ENCODE measurements at places on chromosomes 16 and 17.

DNA sequence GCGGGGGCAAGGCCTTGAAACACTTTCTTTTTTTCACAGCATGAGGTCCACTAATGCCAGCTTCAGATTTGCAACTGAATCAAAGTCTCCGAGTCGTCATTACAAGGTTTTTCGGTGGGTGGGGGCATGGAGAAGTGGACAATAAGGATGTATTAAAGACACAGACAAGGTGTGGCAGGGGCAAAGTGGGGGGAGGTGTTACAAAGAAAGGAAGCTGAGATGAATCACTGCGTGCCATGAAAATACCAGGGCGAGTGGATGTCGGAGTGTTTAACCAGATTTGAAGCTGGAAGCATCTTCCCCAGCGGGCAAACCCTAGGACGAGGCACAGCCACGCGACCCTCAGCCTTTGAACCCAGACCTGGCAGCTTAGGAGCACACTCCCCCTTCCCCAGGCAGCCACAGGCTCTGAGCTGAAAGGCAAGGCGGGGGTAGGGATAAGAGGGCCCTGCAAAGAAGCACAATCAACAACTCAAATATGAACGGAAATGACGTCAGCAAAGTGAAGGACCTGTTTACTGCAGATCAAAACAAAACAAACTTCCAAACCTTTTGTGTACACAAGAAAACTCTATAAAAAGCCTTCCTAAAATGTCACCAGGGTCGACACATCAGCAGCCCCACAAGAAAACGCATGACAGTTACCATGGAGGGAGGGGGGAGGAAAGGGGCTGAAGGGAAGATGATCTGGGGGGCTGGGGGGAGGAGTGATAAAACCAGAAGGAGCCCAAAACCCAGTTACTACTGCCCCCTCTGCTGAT is 5.6 kb upstream of the ZFHX3 start:
- H3K27ac ChIP-seq = peak overlapping the region; percentile 74
- no peaks in the 10 kb centered on the region for H3K36me3 ChIP-seq
- DNase-seq = peak; percentile 52
- no peaks in the 10 kb centered on the region for H3K27me3 ChIP-seq
- H3K4me3 ChIP-seq = peak overlapping the region; percentile 4
- peaks cover 73% of the 10 kb centered on the region for H3K4me1 ChIP-seq

GRCh38 chr17:48037036-48037837 is at the start of gene COPZ2:
COPZ2 (minus strand) TSS chr17:48037797; CDS start chr17:48037777, 20 bp downstream.
- H3K4me1 ChIP-seq = peaks cover 14% of the 10 kb centered on the region
- H3K27me3 ChIP-seq = no peaks in the 10 kb centered on the region

GRCh38 chr17:40378966-40379365 is 14.4 kb upstream of the GJD3 start:
- no peak for DNase-seq
- no peaks in the 10 kb centered on the region for H3K4me1 ChIP-seq

DNA sequence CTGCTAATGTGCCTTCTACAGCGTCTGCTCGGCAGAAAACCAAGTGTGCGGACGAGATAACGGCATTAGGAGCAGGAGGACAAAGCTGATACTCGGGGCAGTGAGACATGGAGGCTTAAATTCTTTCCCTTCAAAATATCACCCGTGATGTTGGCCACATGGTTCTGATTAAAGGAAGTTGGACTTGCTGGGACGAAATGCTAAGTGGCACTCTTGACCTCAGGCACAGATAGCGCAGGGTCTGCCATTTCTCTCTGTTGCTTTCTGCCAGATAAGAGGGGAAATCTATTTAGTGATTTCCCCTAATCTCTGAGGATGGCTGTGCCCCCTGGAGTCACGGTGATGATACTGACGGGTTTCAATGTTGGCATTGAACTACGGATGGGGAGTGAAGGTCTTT is 509.6 kb upstream of the EEF2KMT start:
- no peaks in the 10 kb centered on the region for H3K36me3 ChIP-seq
- H3K4me3 ChIP-seq = no peak overlapping the region
- peaks cover 56% of the 10 kb centered on the region for H3K4me1 ChIP-seq
- no peaks in the 10 kb centered on the region for H3K27me3 ChIP-seq
- DNase-seq = peak; percentile 68

DNA sequence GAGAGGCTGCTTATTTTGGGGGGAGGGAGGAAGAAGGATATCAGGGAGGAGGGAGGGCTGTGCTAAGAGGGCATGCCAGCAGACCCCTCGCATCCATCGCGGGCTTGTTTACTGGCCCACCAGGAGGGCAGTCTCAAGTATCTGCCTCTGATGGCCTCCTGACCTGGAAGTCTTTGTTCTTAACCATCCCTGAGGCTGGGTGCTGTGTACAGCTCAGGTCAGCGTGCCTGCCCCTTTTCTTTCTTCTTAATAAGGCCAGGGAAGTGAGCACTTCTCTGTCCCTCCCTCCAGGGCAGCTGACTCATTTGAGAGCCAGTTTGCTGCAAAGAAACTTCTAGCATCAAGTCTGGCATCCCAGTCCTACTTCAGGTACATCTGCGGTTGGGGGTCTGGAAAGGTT is 157.0 kb downstream of the CCDC182 start:
- H3K4me1 ChIP-seq = peaks cover 86% of the 10 kb centered on the region
- no peak for DNase-seq
- no peaks in the 10 kb centered on the region for H3K27me3 ChIP-seq
- H3K4me3 ChIP-seq = no peak overlapping the region
- H3K27ac ChIP-seq = peak overlapping the region; percentile 100
- no peaks in the 10 kb centered on the region for H3K36me3 ChIP-seq
